Activated T-helper 1 cell treated with anti-CD3 and anti-CD28 coated beads, Interleukin-12 subunit alpha, Interleukin-12 subunit beta, Interleukin-2, Interleukin-4 antibody, amounts not matched to agents 30 ng/mL and 10 ng/mL and 1 ng/mL, durations not matched to agents 14 hours and 24 hours and 36 hours (primary cell): ENCODE measurements at places on chromosomes 5 and 9. TPM values are rescaled to one million over a fixed set of nuclear protein-coding genes. Genes with fewer than 3 reads are reported as not detected.
A peak's percentile ranks its signal among the peaks of the same experiment; 100 is the strongest.

DNA sequence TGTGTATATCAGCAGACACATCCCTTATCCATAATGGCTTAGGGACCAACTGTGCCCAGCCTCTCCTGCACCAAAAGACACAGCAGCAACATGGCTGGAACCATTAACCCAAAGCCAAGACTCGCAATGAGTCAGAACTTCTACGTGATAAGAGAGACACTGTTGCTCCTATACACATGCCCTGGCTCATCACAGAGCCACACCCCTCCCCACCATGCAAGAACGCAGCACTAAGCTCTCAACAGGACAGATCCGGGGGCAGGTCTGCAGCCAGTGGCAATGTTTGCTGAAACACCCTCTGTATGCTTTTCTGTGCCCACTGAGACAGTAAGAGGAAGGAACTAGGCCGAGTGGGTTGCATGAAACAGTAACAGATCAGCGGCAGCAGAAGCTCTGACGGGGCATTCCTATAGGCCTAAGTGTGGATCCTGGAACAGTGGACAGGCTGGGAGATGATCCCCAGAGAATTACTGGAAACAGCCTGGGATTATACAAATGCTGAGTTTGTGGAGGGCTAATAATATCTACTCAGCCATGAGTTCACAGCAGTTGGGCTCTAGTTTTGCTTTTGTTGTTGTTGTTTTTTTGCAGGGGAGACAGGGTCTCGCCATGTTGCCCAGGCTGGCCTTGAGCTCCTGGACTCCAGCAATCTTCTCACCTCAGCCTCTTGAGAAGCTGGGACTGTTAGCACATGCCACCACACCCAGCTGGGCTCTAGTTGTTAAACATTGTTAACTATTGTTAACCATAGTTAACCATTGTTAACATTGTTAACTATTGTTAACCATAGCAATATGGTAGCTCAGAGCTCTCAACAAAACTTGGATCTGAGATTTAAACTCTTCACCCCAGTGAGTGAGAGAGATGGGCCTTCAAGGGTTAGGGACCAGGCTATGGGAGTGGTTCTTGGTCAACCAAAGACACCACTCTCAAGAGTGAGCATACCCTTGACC lies 41.0 kb downstream of the B4GALT1 start:
- no peaks in the 10 kb centered on the region for H3K27me3 ChIP-seq
- peak overlapping the region; percentile 31 for H3K27ac ChIP-seq
- peaks cover 50% of the 10 kb centered on the region for H3K36me3 ChIP-seq
- DNase-seq, result no peak
- no peak overlapping the region for H3K4me3 ChIP-seq
- peaks cover 26% of the 10 kb centered on the region for H3K4me1 ChIP-seq

TLE4 gene
- 25.1 and 25.4 TPM in 2 replicates for total RNA-seq

- no peak overlapping the region for H3K27ac ChIP-seq
- no peak for DNase-seq
- no peaks in the 10 kb centered on the region for H3K4me1 ChIP-seq
- peaks cover 4% of the 10 kb centered on the region for H3K27me3 ChIP-seq
- no peaks in the 10 kb centered on the region for H3K36me3 ChIP-seq
Observed at GRCh38 chr5:158839638-158840037, 260.1 kb downstream of the EBF1 start.

LRRC19 gene
- total RNA-seq, result not detected in 2 replicates

DNA sequence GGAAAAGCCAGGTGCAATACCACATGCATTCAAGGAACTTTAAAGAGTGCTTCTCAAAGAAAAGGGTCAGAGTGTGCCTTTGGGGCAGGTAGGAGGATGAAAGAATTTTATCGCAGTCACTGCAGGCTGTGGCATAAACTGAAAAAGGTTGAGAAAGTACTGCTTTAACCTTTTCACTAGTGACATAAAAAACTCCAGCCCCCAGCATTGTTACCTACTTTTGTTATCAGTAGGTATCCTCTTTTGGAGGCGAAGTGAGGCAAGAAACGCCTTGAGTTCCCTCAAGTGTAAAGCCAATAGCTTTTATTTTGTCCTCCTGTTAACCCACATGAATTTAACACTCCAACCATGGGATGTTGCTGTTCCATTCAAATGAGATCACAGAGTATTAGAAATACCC lies 64.7 kb upstream of the CHD1 start:
- H3K4me1 ChIP-seq, result no peaks in the 10 kb centered on the region
- no peaks in the 10 kb centered on the region for H3K36me3 ChIP-seq
- H3K4me3 ChIP-seq, result no peak overlapping the region
- no peak overlapping the region for H3K27ac ChIP-seq

F2RL1 gene
- 0.26 and 0.32 TPM in 2 replicates for total RNA-seq

GRCh38 chr9:123851851-123852250 lies 78.1 kb downstream of the DENND1A start:
- no peaks in the 10 kb centered on the region for H3K4me1 ChIP-seq
- no peaks in the 10 kb centered on the region for H3K27me3 ChIP-seq
- peaks cover 11% of the 10 kb centered on the region for H3K36me3 ChIP-seq
- no peak overlapping the region for H3K4me3 ChIP-seq

DNA sequence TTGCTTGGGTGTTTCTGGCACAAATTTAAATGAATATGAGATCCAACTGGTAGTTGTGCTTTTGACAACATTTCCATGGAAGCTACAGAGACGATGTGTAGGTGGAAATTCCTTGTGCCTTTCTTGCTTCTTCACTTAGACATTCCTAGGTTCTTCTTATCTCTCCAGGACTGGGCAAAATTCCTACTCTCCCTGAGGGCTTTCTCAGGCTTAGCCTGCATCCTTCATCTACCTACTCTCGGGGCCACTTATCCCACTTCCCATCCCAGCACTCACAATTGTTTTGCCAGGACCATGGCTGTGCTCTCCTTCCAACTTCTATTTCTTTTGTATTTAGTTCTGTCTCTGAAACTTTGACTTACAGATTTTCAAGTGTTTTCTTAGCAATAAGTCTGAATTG lies 17.8 kb upstream of the SPINK1 start:
- H3K36me3 ChIP-seq, result no peaks in the 10 kb centered on the region
- H3K27me3 ChIP-seq, result peaks cover 12% of the 10 kb centered on the region
- H3K4me3 ChIP-seq, result no peak overlapping the region
- no peak overlapping the region for H3K27ac ChIP-seq
- H3K4me1 ChIP-seq, result no peaks in the 10 kb centered on the region
